Activated CD4-positive, CD25-positive, alpha-beta regulatory T cell treated with anti-CD3 and anti-CD28 coated beads, Interleukin-2, amount 50 U/mL, for 24 hours (primary cell): ENCODE measurements at places on chromosomes 2 and 18.

GRCh38 chr2:54722641-54723040, 821 bp upstream of the EML6 start:
- ATAC-seq, result no peak

- no peak for ATAC-seq
These were observed 22.9 kb downstream of the POLR1A start for GRCh38 chr2:86082756-86083155.

GRCh38 chr2:176129813-176130146, 275 bp downstream of the HOXD8 start:
- no peak for ATAC-seq

- ATAC-seq, result no peak
These were observed 233.2 kb downstream of the CNTNAP5 start for GRCh38 chr2:124258140-124258880.

- ATAC-seq, result no peak
These were observed 91.8 kb downstream of the CABLES1 start for GRCh38 chr18:23226930-23227725.

- ATAC-seq, result no peak
These were observed 69.2 kb upstream of the MTIF2 start for GRCh38 chr2:55338268-55338667.

- no peak for ATAC-seq
These were observed 126.7 kb downstream of the NDUFA10 start for GRCh38 chr2:239898292-239898925.

GRCh38 chr2:160499865-160500264, 6.3 kb upstream of the RBMS1 start:
- no peak for ATAC-seq

GRCh38 chr2:43057026-43057741, 169.2 kb downstream of the ZFP36L2 start:
- no peak for ATAC-seq

GRCh38 chr2:10446631-10447030, 1.5 kb downstream of the ODC1 start:
- ATAC-seq, result no peak

DNA sequence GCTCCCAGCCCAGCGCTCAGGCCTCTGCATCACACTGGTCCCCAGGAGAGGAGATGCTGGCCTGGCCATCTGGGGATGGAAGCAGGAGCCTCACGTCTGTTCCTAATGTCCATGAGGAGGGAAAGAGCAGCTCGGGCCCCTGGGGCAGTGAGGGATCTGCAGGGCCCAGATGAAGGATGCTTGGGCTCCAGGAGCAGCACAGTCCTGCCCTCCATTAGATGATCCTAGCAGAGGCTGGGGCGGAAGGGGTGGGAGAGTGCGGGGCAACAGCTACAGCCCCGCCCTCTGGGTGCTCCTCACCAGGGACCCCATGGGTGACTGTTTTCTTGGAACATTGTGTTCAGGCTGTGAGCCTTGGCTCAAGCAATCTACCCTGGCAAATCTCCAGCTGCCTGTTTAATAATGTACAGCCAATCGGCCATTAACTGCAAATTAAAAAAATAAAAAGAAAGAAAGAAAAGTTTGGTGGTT, 49.7 kb downstream of the TNS1 start:
- no peak for ATAC-seq

DNA sequence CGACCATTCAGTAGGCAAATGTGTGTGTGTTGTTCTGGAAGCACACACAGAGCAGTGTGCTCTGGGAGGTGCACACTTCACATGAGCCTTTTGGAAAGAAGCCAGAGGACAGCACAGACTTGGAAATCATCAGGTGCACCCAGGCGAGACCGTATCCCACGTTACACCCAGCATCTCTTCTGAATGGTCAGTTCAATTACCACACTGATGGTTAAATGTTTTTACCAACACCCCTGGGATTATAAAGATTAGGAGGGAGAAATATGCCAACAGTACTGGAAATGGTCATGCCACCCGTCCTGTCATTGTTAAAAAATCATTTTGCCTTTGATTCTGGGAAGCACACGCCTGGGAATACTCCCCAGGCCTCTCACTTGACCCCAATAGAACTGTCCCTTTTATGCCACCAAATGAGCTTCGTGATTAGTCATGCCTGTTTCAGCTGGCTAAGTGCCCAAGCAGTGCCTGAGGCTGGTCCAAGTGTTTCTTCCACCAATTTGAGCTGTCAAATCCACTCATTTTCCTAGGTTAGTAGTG, 183.7 kb downstream of the NRP2 start:
- no peak for ATAC-seq

- no peak for ATAC-seq
These were observed 60.0 kb downstream of the GCA start for GRCh38 chr2:162403884-162404283.

DNA sequence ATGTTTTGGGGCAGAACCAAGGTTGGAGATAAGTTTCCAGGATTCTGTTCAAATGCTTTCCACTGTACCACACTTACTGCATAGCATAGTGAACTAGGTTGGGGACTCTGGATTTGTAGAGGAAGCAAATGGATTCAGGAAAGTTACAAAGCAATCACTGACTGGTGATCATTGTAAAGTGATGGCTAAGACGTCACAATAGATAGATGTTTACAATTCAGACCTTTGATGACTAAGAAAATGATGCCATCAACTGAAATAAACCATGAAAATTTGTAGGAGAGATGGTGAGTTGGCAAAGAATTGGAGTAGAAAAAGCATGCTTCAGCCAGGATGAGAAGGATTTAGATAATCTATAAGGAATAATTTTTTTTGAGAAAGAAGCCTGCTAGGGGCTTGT, 178.0 kb downstream of the UBE2E3 start:
- no peak for ATAC-seq

DNA sequence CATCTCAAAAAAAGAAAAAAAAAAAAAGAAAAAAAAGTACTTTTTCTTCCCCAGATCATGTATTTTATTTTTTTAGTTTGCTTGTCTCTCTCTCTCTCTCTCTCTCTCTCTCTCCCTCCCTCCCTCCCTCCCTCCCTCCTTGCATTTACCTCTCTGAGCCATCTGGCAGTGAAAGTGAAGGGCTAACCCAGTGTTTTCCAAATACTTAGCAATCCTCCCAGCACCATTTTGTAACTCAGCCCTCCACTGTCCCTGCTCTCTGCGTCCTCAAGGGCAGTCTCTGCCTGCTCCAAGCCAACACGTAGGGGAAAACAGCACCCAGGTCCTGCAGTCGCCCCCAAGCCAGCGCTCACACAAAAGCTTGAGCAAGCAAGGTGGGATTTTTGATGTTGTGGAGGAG, 19.6 kb upstream of the TEX44 start:
- no peak for ATAC-seq

GRCh38 chr18:45068400-45069094, 387.9 kb downstream of the SETBP1 start:
- ATAC-seq, result no peak

DNA sequence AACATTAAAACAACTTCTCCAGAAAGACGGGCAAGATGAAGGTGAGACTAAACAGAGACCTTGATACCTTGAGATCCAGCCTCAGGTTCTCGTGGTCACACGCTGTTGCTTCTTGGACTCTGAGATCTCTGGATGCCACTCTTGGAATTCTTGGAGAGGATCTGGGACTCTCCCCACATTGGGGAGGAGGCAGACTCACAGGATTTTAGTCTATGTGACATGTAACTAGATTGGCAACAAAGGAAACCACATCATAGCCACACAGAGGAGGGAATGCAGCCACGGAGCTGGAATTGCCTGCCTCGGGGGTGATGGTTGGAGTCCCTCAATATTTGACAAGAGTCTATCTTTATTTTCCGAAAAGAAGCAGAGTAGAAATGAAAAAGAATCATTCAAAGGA, 78.8 kb upstream of the IGFBP5 start:
- ATAC-seq, result no peak

DNA sequence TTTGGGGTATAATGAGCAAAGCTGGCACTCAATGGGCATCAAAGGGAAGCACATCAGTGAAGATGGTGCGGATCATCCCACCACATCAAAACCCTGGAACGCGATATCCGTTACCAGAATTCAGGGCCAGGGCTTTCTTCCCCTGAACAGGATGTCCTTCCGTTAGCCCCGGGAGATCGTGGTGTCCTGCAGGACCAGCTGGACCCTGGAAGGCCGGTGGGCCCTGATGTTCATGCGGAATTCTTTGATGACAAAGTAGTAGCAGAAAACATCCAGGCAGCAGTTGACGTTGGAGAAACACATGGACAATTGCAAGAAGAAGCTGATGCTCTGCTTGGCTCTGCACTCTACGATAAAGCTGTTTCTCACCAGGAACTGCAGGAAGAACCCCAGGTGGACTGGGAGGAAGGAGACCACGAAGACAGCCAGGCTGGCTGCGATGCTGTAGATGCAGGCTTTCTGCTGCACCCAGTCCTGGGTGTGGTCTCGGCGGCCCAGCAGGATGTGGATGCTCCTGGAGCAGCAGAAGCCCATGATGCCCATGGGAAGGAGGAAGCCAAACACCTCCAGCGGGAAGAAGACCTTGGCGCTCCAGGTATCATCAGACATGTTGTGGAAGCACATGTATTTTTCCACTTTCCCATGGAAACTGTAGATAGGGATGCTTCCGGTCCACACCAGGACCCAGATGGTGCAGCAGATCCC, 15.0 kb downstream of the GPR55 start:
- ATAC-seq, result no peak

GRCh38 chr2:149420053-149420963, 89.9 kb downstream of the LYPD6 start:
- no peak for ATAC-seq

- no peak for ATAC-seq
These were observed 108.6 kb downstream of the STRN start for GRCh38 chr2:36857713-36858112.

- ATAC-seq, result no peak
These were observed 196.8 kb upstream of the SESTD1 start for GRCh38 chr2:179461420-179461819.

DNA sequence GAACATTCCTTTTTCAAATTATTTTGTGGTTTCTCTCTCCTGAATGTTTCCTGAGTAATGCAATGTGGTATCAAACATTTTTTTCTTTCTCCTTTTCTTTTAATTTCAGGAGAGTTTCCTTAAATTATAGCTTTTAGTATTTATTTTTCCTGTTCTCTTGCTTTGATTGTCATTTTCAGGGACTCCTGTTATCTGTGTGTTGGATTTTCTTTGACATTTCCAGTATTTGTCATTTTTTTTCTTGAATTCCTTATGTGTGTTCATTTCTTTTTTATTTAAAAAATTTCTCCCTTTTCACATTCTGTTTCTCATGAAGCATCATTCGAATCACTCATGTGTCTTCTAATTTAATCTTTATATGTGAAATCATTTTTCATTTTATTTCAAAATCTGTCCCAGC, 61.0 kb downstream of the NPPC start:
- ATAC-seq, result no peak

DNA sequence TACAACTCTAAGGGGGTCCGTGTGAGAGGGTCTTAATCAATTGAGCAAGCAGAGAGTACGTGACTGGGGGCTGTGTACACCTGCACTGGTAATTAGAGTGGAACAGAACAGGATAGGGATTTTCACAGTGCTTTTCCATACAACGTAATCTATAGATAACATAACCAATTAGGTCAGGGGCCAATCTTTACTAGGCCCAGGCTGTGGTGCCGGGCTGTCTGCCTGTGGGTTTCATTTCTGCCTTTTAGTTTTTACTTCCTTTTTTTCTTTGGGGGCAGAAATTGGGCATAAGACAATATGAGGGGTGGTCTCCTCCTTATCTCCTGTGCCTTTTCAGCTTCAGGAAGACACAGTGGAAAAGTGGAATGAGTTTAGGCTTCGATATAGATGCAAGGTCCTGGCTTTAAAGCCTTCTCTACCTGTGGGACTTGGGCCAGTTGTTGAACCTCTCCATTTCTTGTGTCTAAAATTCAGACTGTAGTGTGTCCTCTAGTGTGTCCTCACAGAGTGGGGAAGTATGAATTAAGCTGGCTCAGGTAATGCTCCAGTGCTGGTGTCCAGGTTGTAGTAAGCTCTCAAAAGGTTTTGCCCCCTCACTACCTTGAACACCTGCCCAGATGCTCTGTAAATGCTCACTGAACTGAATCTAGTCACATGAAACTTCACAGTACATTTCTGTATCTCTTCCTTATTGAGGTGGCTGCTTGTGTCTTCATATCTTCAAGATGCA, 422.8 kb downstream of the SETBP1 start:
- no peak for ATAC-seq

- ATAC-seq, result no peak
These were observed 412.4 kb downstream of the MTX2 start for GRCh38 chr2:176681584-176682115.

DNA sequence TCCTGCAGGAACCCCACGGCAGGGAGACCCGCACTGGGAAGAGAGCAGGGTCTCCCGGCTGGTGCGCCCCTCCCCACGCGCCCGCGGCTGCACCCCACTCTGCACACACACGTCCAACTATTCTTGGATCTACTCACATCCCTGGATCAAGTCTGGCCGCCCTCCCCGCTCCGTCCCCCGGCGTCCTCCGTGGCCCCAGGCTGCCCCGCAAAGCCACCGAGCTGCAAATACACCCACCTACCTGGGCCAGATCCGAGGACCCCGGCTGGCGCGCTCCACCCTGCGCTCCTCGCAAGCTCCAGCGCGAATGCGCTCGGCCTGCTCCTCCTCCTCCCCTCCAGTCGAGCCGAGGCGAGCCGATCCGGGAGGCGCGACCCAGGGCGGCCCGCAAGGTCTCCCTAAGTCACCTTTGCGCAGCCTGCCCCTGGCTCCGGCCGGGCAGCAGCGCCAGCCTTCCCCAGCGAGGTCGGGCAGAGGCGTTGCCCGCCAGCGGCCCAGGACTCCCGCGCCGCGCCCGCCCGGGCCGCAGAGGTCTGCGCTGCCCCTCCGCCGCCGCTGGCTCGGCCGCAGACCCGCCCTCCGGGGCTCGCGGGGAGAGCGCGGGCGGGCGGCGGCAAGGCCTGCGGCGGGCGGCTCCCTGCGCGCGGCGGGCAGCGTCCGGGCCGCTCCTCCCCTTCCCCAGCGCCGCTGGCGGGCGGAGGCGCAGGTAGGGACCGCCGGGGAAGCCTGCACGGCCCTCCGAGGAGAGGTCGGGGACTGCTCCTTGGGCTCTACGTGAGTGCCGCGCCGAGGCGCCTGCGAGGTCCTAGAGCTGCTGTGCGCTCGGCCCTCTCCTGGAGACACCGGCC, 126.0 kb downstream of the OSBPL1A start:
- ATAC-seq, result no peak

- peak; percentile 85 for ATAC-seq
These were observed 4.4 kb downstream of the CCL20 start for GRCh38 chr2:227817850-227818674.

- no peak for ATAC-seq
These were observed 213.7 kb upstream of the RAB6C start for GRCh38 chr2:129765678-129766351.

DNA sequence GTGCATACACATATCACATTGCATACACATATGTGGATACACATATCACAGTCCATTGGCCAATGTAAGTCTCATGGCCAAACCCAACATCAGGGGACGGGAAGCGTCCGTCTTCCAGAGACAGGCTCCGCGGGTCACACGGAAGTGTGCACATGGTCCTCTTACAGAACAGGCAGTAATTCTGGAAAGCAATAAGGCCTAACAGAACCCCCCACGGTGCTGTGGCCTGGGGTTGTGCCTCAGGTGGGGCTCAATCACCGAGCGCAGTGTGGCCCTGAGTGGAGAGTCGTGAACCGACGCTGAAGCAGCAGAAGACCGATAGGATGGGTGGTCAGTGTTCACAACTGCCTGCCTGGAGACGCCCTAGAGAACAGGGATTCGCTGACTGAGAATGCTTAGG, 857.3 kb downstream of the GALR1 start:
- ATAC-seq, result no peak
